ENCODE measurements at places on chromosomes 6 and 20.

DNA sequence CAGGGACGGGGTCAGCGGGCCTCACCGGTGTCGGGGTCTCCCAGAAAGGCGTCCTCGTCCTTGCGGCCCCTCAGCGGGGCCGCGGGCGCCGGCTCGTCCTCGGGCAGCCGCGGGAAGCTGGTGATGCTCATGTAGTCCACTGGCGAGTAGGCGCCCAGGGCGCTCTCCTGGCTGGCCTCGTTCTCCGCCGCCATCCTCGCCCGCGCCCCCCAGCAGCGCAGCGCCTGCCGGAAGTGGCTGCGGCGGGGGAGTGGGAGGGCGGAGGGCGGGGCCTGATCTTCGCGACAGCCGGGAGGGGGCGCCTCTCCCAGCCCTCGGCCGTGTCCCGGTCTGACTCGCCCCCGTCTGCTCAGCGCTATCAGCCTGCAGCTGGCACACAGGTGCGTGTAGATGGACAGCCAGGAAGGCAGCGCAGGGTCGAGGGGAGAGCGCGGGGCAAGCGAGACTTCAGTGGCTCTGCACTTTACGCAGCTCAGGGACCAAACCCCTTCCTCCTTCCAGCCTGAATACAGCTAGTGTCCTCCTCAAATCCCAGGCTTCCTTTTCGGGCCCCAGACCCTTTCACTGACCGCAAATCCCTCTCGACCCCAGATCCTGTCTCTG, at the start of gene GGT7:
GGT7 (minus strand) TSS at position 235 of the 603 bp plus-strand sequence; CDS start at position 194, 41 bp downstream.
- peak; percentile 82 for DNase-seq

- DNase-seq = no peak
These were observed 359.2 kb downstream of the CDKAL1 start for GRCh38 chr6:20893412-20893811.

- no peak for DNase-seq
These were observed 143.2 kb downstream of the SLC16A10 start for GRCh38 chr6:111230351-111231089.

DNA sequence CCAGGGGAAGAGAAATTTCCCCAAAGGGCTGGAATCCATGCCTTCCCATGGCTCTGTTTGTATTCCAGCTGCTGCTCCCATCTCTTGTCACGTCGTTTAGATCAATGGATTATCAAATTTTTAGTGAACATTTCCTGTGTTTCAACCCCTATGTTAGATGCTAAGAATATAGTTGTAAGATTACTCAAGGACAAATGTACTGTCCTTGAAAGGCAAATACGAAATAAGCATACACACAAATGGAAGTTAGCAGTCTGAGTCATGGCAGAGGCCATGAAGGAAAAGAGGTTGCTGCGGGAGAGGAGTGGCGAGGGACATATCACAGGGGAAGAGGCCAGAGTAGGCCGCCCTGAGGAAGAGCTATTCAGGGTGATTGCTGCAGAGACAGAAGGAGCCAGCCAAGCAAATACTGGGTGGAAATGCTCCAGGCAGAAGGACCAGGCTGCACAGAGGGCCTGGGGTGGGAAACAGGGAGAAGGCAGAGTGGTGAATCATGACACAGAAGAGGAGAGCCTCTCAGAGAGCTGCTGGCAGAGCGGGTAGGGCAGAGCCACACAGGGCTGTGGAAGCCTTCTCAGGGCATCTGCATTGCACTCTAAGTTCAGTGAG, 219.2 kb upstream of the LRFN2 start:
- DNase-seq = no peak

DNA sequence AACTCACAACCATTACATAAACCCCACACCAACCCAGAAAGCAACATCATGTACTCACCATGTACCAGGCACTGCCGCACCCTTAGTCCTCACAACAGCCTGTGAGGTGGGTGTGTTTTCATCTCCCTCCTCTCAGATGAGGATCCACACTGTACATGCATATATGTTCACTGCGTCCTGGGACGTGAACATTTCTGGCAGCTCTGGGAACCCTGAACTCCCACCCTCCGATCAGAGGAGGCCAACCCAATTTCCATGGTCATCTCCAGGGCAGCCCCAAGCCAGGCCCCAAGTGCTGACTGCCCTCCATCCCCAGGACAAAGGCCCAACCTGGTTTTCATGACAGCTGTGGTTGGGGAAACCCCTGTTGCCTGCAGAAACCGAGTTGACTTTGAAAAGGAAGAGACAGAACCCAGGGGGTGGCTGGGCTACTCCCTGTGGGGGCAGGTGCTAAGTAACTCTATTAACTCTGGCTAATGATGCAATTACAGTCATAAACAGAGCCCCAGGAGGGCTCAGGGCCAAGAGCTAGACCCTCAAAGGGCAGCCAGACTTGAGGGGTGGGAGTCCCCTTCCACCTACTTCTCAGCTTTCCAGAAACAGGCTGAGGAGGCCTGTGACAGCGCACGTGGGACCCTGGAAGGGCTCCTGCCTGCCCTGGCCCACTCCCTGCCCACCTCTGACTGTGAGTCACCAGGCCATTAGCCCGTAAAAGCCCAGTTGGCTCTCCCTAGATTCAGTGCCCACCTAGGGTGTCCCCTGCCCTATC, 2.6 kb downstream of the TFEB start:
- peak; percentile 54 for DNase-seq

DNA sequence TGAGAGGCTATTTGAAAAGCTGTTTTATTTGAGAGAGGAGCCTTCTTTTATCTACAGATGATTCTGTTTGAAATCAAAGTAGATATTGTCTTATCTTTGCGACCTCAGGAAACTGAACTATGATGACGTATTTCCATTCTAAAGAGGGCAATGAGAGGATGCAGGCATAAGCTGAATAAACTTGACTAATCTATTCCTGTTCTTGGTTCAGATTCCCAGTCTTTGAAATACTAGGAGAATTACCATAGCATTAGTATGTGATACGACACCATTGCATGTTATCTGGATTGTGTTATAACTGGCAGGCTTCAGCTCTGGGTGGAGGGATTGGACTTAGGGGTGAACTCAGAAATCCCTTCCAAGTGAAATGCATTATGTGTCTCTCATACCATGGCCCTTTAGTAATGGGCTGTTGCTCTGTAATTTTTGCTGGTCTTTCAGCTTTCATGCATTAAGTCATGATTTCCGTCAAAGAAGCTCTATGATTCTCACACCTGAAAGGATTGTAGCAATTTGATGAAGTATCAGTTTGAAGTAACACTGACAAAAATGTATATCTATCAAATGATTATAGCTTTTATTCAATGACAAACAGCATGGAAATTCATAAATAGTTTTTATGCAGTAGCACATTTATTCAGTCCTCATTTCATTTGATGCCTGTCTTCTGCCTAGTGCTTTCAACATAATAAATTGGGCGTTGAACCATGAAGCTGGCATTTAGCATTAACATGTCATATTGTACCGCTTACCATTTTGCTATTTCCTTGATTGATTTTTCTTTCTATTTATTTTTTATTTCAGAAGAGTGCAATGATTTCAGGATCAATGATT, 138.4 kb upstream of the SPACA1 start:
- DNase-seq = no peak

- no peak for DNase-seq
These were observed 10.5 kb downstream of the GNAS-AS1 start for GRCh38 chr20:58839991-58840747.

- DNase-seq = no peak
These were observed 44.4 kb downstream of the OGFRL1 start for GRCh38 chr6:71333050-71333449.

DNA sequence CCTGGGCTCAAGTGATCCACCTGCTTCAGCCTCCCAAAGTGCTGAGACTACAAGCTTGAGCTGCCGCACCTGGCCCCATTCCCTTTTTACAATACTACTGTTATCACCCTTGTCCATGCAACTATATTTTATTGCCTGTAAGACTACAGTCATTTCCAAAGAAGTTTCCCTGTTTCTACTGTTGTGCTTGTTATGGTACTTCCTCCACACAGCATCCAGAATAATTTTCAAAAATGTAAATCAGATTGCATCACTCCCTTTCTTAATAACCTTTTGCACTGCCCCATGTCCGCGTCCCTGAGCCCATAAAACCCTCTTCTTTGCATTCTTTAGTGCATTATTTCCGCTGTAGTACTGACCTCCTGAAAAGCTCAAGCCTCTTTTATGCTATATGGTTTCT, 128.9 kb upstream of the AKIRIN2 start:
- DNase-seq = no peak

DNA sequence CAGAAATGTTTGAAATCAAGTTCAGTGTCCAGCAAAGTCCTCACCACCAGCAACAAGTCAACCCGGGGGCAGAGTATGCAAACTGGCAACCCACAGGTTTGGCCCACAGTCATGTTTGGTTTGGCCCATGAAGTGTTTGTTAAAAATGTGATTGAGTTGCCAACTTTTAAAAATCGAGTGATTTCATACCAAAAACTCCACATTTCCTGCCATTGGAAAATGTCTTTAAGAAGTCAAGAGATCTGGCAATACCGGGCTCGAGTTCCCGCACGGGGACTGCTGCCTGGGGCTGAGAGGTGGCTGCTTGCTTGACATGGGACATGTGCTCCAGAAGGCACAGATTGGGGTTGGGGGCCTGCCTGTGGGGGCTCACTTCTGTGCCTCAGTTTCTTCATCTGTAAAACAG, 36.1 kb downstream of the PREX1 start:
- DNase-seq = no peak

DNA sequence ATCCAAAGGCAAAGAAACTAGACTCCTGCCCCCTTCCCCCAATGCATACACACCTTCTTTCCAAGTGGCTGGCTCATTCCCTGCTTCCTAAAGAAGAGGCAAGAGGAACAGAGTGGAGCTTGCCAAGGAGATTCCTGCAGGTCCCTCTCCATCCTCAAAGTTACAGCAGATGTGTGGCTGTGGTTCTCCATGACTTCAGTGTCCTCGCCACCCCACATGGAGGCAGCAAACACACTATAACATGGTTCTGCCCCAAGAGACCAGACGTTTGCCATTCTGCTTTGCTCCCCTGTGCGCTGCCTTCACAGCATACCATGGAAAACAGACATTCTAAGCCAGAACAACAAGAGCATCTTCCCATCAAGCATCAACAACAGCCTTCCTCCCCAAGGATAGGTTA, 84.4 kb downstream of the BACH2 start:
- no peak for DNase-seq

Data from stimulated activated CD8-positive, alpha-beta memory T cell treated with anti-CD3 and anti-CD28 coated beads, Interleukin-15, amount 100 ng/mL, for 48 hours (primary cell).